ENCODE measurements at places on chromosomes 2 and 18.

- no peaks in the 10 kb centered on the region for H3K27me3 ChIP-seq
- H3K36me3 ChIP-seq, result no peaks in the 10 kb centered on the region
- no peak overlapping the region for H3K27ac ChIP-seq
Measured at GRCh38 chr2:74390606-74391005, 10.5 kb upstream of the DCTN1 start.

DNA sequence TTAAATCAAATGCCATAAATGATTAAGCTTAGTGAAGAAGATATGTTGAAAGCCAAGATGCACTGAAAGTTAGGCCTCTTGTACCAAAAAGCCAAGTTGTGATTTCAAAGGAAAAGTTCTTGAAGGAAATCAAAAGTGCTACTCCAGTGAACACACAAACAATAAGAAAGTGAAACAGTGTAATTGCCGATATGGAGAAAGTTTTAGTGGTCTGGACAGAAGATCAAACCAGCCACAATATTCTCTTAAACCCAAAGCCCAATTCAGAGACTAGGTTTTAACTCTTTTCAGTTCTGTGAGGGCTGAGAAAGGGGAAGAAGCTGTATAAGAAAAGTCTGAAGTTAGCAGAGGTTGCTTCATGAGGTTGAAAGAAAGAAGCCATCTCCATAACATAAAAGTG is 101.8 kb upstream of the RPE start:
- H3K27ac ChIP-seq, result no peak overlapping the region
- H3K27me3 ChIP-seq, result no peaks in the 10 kb centered on the region
- H3K4me3 ChIP-seq, result no peak overlapping the region
- no peaks in the 10 kb centered on the region for H3K36me3 ChIP-seq
- H3K4me1 ChIP-seq, result no peaks in the 10 kb centered on the region

DNA sequence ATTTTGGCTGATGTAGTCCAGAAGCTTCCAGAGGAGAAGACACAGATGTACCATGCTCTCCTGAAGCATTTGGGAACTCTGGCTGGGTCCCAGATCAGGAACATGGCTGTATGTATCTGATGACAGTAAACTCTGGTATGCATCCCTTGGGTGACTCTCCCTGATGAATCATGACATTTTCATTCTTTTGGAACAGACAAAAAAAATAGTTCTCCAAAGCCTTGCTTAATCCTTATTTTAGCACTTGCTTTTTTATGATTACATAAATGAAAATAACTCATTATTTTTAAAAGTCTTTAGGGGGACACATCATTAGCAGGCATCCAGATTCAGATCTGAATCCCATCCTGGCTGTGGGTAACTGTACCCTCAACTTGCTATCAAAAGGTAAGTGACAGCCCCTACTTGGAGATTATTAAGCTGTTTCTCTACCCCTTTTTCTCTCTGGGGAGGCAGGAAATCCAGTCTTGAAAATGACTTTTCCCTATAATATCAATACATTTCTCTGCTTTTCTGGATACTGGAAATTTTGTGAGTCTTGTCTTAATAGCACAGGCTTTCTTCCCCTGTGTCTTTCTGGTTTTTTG is 23.3 kb downstream of the AOX1 start:
- no peak for DNase-seq
- H3K27me3 ChIP-seq, result no peaks in the 10 kb centered on the region
- no peaks in the 10 kb centered on the region for H3K36me3 ChIP-seq
- H3K4me1 ChIP-seq, result no peaks in the 10 kb centered on the region
- peak overlapping the region; percentile 11 for H3K27ac ChIP-seq

GRCh38 chr18:26621161-26622026 is 73.0 kb upstream of the KCTD1 start:
- H3K4me1 ChIP-seq, result no peaks in the 10 kb centered on the region
- no peaks in the 10 kb centered on the region for H3K27me3 ChIP-seq
- no peaks in the 10 kb centered on the region for H3K36me3 ChIP-seq
- H3K27ac ChIP-seq, result no peak overlapping the region
- peak overlapping the region; percentile 48 for H3K4me3 ChIP-seq

GRCh38 chr2:109312902-109313301 is 183.9 kb downstream of the SH3RF3 start:
- H3K36me3 ChIP-seq, result no peaks in the 10 kb centered on the region
- DNase-seq, result no peak

Measured in thoracic aorta (tissue), 2 donors.